Mucosa of descending colon (tissue), 3 donors: ENCODE measurements at places on chromosomes 1 and 21. TPM values are rescaled to one million over a fixed set of nuclear protein-coding genes. Genes with fewer than 3 reads are reported as not detected.

- DNase-seq = no peak
These were observed 53.3 kb upstream of the HOOK1 start for GRCh38 chr1:59761443-59761842.

DNA sequence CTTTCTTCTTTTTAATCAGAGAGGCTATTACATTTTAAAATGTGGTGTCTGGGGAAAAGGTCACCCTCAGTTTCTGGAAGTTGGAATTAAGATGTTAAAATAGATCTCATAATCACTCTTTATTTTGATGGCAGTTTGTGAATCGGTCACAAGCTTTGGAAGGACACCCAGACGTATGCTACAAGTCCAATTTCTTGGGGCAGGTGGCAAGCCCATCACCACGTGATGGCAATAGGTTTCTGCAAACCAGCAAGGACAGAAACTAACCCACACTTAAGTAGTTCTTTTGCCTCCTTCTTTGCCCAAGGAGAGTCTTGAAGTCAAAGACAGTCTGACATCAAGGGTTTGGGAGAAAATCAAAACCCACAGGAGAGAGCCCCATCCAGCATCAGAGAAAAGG lies 72.9 kb downstream of the C1orf87 start:
- no peak for DNase-seq

- DNase-seq = no peak
These were observed 21.1 kb downstream of the C1orf21 start for GRCh38 chr1:184407816-184408510.

DNA sequence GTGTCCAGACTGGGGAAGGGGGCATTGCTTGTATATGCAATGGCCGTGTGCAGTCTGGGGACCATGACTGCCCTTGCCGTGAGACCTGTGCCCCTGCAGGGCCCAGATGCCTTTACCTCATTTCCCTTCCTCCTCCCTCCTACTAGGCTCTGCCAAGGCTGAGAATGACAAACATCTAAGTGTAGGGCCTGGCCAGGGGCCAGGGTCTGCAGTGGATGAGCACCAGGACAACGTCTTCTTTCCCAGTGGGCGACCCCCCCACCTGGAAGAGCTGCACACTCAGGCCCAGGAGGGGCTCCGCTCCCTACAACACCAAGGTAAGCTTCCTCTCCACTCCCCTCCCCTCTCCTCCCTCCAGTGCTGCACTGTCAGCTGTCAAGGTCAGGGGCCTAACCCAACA lies 49.5 kb downstream of the YARS1 start:
- DNase-seq = no peak

- DNase-seq = peak; percentile 84
These were observed 20.1 kb downstream of the SIM2 start for GRCh38 chr21:36718951-36719501.

DNA sequence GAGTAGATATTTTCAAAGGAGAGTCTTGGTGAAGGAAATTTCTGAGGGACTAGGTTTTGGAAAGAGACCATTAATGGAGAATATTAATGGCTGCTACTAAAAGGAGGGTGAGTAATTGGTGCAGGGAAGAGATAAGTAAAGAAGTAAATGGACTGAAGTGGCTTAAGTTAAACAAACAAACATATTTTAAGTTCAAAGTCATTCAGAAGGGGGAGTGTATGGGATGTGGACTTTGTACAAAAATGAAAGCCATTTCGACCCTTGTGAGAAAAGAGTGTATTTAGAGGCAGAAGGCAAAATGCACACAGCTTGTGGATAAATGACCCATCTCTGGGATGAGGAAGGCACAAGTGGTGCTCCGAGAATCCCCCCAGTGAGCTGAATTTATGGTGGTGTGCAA lies 171.7 kb downstream of the BACH1 start:
- no peak for DNase-seq

DNA sequence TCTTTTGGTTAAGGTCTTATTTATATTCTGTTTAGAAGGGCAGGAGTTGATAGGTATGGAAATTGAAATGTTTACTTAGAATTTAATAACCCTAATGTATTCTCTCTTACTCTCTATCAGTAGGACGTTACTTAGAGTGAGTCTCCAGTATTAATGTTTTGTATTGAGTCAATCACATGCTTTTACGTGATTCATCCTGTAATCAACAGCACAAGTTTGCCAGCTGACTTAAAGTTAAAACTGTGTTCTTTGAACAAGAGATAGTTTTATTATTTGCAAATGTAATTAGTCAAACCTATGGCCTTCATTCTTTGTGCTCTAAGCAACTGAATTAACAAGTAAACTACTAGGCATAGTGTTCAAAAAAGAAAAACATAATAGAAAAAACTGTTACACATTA lies 57.3 kb downstream of the PKN2 start:
- DNase-seq = no peak

GRCh38 chr1:91011726-91012125 lies 10.1 kb downstream of the ZNF644 start:
- no peak for DNase-seq

DNA sequence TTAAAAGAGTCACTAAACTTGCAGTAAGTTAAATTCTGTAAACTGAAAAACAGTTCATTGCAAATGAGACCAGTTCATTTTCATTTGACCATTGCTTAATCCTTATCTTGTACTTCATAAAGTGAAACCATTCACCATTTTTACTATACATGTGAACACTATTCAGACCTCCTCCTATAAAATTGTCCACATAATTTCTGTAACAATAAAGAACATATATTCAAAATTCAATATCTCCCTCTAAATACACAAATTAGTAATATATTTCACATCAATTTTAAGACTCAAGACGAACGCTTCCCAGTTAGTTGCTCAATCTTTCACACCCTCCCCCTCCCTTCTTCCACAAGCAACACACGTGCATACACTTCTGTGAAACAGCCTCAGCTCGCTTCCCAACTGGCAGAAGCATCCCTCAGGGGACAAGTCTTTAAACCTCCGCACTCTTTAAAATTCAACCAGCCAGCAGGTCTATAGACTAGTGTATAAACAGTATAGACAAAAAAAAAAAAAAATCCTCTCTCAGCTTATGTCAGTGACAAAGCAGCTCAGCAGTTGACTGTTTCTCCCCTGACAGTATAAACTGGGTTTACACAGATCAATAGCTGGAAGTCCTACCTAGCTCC lies 99.6 kb downstream of the DENND1B start:
- DNase-seq = peak; percentile 18

GRCh38 chr1:226977643-226978431 lies 37.7 kb downstream of the COQ8A start:
- DNase-seq = no peak

- no peak for DNase-seq
These were observed 45.2 kb upstream of the DPT start for GRCh38 chr1:168774241-168774640.

GRCh38 chr1:44988531-44989156 lies 2.2 kb upstream of the EIF2B3 start:
- no peak for DNase-seq

GRCh38 chr1:6143395-6143794 lies 36.7 kb downstream of the CHD5 start:
- no peak for DNase-seq

DNA sequence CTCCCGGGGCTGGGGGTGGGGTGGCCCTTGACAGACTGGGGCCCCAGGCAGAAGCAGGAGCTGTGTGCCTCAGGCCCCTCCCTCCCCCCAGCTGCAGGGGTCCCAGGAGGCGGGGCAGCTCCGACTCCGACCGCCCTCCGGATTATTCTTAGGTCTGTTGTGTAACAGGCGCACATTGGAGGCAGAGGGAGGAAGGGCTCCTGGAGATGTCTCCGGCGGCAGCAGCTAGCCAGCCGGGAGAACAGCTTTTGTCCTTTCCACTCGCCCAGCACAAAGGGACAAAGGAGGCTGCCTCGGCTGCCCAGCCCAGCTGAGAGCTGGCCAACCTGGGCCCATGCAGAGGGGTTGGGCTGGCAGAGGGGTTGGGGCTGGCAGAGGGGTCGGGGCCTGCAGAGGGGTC lies 29.7 kb upstream of the PLCH2 start:
- no peak for DNase-seq

CASZ1 gene
- total RNA-seq = 110 TPM

THEM4 gene
- total RNA-seq = 11.3 TPM

RGS5 gene
- total RNA-seq = 22.0 TPM

AGO4 gene
- total RNA-seq = 18.2 TPM

KANK4 gene
- 1.7 TPM for total RNA-seq

FAM151A gene
- 5.7 TPM for total RNA-seq

IGSF5 gene
- 0.25 TPM for total RNA-seq

BCL2L15 gene
- 153 TPM for total RNA-seq

SEMA4A gene
- 5.5 TPM for total RNA-seq

IKBKE gene
- total RNA-seq = 9.7 TPM

FTCD gene
- 2.1 TPM for total RNA-seq

ZNF691 gene
- total RNA-seq = 5.9 TPM

SEC16B gene
- 4.7 TPM for total RNA-seq

TDRD10 gene
- total RNA-seq = 0.72 TPM

SDC3 gene
- 9.8 TPM for total RNA-seq
